ENCODE measurements at places on chromosomes 4 and X. TPM values are rescaled to one million over a fixed set of nuclear protein-coding genes. Genes with fewer than 3 reads are reported as not detected.

The NPY1R gene
- 0.96 TPM for total RNA-seq

The LAP3 gene
- total RNA-seq: 82.1 TPM

The OGT gene
- total RNA-seq: 113 TPM

The ETDA gene
- not detected for total RNA-seq

The IL3RA gene
- not detected for total RNA-seq

The GC gene
- not detected for total RNA-seq

The C4orf51 gene
- total RNA-seq: not detected

The TNMD gene
- total RNA-seq: not detected

The P2RY10 gene
- not detected for total RNA-seq

The SPANXC gene
- total RNA-seq: not detected
